CD4-positive, alpha-beta T cell treated with Interleukin-17A for 4 hours (primary cell): ENCODE measurements at places on chromosomes 11 and 22.

- no peak for DNase-seq
Observed at GRCh38 chr11:95516786-95517185, 272.8 kb downstream of the FAM76B start.

DNA sequence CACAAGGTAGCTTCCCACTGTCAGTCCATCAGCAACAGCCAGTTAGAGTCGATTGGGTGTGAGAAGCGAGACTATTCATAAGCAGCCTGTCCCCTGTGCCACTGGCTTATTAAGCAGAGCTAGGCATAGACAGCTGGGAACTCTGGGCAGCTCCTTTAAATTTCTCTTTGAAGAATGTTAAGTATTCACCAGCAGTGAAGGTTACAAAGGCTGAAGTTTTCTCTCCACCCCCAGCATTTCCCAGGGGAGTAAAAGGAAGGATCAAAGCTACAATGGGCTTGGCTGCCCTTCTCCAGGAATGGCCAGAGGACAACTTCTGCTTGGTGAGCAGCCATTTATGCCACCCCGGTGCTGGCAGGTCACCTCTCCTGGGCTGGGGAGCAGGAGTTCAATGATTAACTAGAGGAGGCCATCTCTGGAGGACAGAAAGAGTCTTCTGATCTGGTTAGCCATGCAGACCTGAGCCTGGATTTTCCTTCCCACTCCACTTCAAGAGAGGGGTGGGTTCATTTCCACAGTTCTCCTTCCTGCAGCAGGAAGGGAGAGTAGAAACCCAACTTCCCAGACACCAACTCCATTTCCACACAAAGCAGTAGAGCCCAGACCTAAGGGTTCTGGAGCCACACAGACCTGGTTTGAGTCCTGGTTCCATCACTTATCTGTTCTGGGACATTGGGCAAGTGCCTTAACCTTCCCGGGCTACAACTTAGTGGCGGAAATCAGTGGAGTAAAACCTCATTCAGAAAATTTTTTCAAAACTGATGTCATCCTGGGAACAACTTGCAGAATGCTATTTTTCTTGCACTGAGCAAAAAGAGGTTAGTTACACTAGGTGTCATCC is 22.6 kb downstream of the POU2AF3 start:
- no peak for DNase-seq

GRCh38 chr11:12724301-12725054 is 50.3 kb downstream of the TEAD1 start:
- DNase-seq: peak; percentile 6

GRCh38 chr11:57658023-57658361 is 430 bp downstream of the CLP1 start:
- DNase-seq: no peak

DNA sequence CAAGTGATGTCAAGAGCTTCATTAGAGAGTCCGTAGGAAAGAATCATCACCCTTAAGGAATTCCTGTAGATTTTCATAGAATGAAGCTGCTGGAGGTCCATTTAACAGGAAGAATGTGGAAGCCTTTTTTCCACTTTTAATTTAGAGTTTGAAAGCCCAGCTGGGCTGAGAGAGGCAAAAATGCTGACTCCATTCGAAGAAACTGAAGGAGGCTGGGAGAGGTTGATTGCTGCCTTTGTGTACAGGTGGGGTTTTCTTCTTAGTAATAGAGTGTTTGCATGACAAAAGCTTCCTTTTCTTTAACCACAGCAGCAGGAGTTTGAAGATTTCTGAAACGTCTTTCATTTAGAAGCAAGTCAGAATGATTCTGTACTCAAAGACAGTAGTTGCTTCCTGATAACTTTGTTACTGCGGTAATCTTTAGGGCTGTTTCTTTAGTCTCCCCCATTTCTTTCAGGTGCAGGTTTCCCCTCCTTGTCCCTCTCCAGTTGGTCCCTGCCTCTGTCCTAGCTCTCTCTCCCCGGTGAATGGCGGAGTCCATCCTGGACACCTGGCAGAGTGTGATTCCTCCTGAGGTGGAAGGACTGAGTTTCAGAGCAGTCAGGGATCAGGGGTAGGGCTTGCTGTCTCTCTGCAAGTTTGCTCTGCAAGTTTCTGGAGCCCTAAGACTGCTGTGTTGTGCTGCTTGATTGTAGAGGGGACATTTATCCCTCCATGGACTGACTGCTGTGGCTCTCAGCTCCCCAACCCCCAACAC is 166.2 kb downstream of the LDLRAD3 start:
- DNase-seq: no peak

GRCh38 chr22:19766240-19766510 is 5.6 kb downstream of the TBX1 start:
- DNase-seq: no peak

DNA sequence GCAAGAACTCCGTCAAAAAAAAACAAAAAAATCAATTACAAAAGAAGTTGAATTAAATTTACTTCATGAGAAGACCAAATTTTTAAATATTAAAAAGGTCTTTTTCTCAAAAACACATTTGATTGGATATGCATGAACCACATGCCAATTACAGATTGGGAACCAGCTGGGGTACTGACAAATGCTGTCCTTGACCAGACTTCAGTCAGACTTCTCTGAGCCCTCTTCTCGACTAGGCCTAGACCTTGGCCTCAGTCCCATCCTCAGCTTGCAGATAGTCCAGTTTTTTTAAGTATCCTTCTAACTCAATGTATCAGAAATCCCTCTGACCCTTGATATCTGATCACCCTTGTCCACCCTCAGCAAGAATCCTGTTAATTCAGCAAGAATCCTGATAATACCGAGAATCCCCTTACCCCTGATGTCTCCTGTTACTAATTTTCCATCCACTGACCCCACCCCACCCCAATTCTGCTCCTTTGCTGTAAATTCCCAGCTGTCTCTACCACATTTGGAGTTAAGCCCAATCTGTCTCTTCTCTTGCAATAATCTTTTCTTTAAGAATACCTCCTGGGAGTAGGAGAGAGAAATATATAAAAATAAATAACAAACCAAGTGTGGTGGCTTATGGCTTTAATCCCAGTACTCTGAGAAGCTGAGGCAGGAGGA is 30.9 kb downstream of the OR4D9 start:
- no peak for DNase-seq
